Frontal cortex (tissue), 4 donors: ENCODE measurements at places on chromosomes 7 and 10.
A peak's percentile ranks its signal among the peaks of the same experiment; 100 is the strongest.

- DNase-seq = no peak
These were observed 606.2 kb downstream of the LRMDA start for GRCh38 chr10:76037531-76038155.

DNA sequence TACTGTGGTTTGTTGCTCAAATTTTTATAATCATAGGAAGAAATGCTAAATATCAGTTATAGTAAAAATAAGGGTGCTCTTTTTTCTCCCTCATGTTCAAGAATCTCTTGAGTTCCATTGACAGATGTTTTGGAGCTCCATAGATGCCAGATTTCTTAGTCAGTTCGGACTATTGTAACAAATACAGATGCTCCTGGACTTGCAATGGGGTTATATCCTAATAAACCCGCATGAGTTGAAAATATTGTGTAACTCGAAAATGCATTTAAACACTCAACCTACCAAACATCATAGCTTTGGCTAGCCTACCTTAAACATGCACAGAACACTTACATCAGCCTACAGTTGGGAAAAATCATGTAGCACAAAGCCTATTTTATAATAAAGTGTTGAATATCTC is 100.7 kb upstream of the CSTF2T start:
- no peak for DNase-seq

DNA sequence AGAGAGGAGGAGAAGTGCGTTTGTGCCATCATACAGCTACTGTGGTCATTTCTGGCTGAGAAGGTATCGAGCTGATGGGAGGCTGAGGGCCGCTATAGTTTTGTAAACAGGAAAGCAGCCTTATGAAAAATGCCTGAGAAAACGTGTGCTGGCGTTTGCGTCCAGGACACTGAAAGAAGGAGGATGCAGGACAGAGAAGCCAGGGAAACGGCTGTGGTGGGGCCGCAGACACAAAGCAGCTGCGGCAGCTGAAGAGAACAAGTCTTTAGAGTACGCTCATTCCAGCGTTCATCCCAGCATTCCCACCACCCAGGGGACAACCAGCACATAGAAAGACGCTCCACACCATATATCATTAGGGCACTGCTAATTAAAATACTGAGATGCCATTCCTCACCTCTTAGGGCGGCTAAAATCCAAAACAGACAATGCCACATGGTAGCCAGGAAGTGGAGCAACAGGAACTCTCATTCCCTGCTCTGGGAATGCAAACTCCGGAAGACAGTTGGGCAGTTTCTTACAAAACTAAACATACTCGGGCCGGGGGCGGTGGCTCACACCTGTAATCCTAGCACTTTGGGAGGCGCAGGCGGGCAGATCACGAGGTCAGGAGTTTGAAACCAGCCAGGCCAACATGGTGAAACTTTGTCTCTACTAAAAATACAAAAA is 18.4 kb downstream of the GNA12 start:
- no peak for DNase-seq

- DNase-seq = no peak
These were observed 70.6 kb downstream of the LHPP start for GRCh38 chr10:124532106-124532641.

DNA sequence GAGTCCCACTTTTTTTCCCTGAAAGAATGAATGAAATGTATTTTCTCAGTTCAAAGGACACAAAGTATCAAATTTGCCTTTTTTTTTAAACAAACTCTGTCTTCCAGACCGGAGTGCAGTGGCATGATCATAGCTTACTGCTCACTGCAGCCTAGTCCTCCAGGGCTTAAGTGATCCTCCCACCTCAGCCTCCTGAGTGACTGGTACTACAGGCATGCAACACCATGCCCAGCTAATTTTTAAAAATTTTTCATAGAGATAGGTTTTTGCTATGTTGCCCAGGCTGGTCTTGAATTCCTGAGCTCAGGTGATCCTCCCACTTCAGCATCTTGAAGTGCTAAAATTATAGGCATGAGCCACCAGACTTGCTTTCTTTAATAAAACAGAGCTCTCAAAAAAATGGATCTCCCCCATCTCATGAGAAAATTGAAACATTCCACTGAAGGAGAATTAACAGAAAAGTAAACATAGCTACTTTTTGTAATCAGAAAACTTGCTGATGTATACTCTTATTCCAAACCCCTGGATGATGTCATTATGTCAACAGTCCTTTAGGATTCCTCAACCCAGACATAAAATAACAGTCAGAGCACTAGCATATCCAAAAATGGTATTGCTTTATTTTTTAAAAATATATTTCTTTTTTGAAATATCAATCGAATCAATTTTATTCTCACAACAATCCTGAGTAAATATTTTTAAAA is 12.3 kb upstream of the TRDMT1 start:
- no peak for DNase-seq

- no peak for DNase-seq
These were observed 62.3 kb downstream of the ATE1 start for GRCh38 chr10:121865554-121865953.

DNA sequence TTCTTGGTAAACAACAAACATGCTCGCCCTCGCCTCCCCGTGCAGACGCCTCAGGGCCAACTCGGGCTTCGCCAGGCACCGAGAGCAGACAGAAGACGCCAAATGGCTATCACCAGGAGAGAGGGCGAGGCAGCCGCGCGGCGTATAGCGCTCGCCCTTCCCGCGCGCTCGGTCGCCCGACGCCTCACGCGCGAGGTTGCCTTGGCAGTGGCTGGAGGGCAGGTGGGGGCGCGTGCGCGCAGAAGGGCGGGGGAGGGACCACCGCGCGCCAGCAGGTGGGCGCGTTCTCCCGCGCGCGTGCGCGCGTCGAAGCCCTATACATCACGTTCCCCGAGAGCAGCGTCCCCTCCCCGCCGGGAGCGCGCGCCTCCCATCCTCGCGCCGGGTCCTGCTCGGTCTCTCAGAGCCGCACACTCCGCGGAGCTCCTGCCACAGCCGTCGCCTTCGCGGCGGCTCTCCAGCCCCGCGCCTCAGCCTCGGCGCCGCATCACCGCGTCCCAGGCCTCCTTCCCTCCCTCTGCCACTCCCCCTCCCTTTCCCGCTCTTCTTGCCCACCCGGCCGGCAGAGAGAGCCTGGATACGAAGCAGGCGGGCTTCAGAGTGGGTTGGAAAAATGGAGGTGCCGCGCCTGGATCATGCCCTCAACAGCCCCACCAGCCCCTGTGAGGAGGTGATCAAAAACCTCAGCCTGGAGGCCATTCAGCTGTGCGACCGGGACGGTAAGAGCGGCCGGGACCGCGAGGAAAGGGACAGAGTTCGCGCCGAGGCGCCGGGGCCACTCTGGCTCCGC is at the start of gene PHYHIPL:
Gene PHYHIPL (plus strand): TSS at position 403 of the 790 bp plus-strand sequence. CDS start 211 bp downstream, at position 614.
- peak; percentile 57 for DNase-seq

DNA sequence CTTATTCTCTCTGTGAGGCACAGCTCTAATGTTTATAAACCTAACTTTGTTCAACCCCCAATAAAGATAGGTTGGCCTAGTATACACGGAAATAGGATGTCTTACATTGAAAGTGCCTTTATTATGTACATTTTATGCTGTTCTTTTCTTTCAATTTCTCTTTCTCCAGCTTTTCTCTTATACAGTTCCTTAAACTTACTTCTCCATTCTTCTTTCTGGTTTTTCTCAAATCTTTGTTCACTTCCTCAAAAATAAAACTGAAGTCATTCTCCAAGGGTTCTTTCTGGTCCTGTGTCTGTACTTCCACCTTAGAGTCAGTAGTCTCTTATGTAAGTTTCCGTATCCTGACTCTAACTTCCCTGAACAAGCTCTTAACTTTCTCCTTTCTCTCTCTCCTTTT is 29.2 kb upstream of the NAMPT start:
- DNase-seq = no peak

DNA sequence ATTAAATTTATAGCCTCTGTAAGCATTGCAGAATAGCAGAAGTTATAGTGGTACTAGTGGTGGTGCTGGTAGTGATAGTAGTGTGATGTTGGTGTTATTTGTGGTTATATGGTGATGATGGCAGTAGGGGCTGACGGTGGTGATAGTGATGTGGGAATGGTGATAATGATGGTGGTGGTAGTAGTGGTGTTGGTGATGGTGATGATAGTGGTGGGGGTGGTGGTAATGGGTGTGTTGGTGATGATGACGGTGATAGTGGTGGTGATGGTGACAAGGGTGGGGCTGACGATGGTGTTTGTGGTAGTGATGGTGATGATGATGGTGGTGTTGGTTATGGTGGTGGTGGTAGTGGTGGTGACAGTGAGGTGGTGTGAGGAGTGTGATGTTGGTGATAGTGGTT is 54.4 kb upstream of the MGAM2 start:
- DNase-seq = no peak
